ENCODE measurements at places on chromosomes 13 and 19.

GRCh38 chr19:16456652-16457194, 15.0 kb downstream of the EPS15L1 start:
- H3K36me3 ChIP-seq, result no peaks in the 10 kb centered on the region
- H3K27me3 ChIP-seq, result no peaks in the 10 kb centered on the region
- H3K27ac ChIP-seq, result peak overlapping the region; percentile 94
- peak overlapping the region; percentile 44 for H3K4me3 ChIP-seq
- no peak for DNase-seq

- H3K4me3 ChIP-seq, result no peak overlapping the region
- no peaks in the 10 kb centered on the region for H3K27me3 ChIP-seq
- peaks cover 4% of the 10 kb centered on the region for H3K4me1 ChIP-seq
- DNase-seq, result no peak
- no peaks in the 10 kb centered on the region for H3K36me3 ChIP-seq
Measured at GRCh38 chr13:33868343-33868994, 50.5 kb downstream of the RFC3 start.

GRCh38 chr13:95677564-95678266, 776 bp downstream of the DNAJC3 start:
- H3K27me3 ChIP-seq, result no peaks in the 10 kb centered on the region
- H3K27ac ChIP-seq, result peak overlapping the region; percentile 97
- peak overlapping the region; percentile 91 for H3K4me3 ChIP-seq
- H3K36me3 ChIP-seq, result no peaks in the 10 kb centered on the region
- peaks cover 66% of the 10 kb centered on the region for H3K4me1 ChIP-seq

DNA sequence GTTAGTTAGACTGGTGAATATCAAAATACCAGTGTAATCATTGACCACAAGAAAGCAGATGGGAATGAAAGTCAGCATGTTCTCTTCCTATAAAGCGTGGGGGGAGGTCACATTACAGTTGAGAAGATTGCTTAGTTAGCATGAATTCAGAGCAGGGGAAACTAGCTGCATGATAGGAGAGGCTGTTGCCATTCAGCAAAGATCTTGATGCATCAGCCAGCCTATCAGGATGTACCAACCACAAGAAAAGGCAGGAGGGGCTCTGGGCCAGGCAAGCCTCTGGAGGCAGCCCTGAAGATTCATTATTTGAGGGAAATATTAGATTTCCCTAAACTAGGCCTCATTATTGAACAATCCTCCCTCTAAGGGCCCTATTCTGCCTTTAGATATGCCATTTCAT, 5.0 kb upstream of the MTMR6 start:
- no peak overlapping the region for H3K4me3 ChIP-seq
- H3K27me3 ChIP-seq, result peaks cover 10% of the 10 kb centered on the region
- no peak overlapping the region for H3K27ac ChIP-seq
- H3K4me1 ChIP-seq, result no peaks in the 10 kb centered on the region
- H3K36me3 ChIP-seq, result no peaks in the 10 kb centered on the region
- DNase-seq, result no peak

DNA sequence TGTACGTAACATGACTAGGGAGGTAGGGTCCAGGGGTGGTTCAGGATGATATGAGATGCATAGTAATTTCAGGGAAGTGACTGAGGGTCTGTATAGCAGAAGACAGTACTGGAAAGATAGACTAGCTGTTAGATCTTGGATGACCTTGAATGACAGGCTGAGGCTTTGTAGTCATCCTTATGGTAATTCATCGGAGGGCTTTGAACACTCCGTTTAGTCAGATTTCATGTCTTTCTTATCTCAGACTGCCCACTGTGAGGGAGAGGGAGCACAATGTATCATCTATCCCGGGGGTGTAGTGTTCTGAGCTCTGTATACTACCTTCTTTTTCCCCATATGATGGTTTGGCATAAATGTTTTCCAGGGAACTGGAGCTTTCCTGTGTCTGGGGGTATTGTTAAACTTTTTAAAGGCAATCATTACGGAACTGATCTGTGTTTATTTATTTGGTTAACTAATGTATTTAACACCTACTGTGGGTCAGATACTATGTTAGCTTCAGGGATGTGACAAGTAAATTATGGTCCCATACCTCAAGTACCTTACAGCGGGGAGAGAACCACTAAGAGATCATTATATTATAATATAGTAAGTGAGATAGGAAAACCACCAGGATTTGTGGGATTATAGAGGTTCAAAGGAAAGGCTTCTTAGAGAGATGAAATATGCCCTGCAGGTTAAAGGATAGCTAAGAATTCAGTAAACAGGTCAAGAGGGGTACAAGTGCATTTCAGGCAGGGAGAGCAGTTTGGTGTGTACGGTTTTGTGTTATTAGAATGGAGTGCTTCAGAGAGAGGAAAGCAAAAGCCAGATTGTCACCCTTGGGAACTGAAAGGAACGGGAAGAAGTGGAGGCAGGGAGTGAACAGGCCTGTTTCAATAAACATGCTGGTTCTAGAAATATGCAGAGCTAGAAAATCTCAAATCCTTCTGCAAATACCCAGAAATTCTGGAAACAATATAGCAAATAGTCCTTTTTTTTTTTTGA, 164.8 kb upstream of the KL start:
- H3K27me3 ChIP-seq, result no peaks in the 10 kb centered on the region
- H3K4me3 ChIP-seq, result no peak overlapping the region
- DNase-seq, result no peak

GRCh38 chr19:11225172-11225571, 14.2 kb upstream of the ANGPTL8 start:
- no peaks in the 10 kb centered on the region for H3K4me1 ChIP-seq
- no peak overlapping the region for H3K4me3 ChIP-seq
- peak; percentile 67 for DNase-seq

GRCh38 chr13:97654236-97654635, 220.3 kb downstream of the RAP2A start:
- H3K36me3 ChIP-seq, result no peaks in the 10 kb centered on the region
- no peak for DNase-seq
- H3K27ac ChIP-seq, result no peak overlapping the region
- H3K4me3 ChIP-seq, result no peak overlapping the region
- no peaks in the 10 kb centered on the region for H3K4me1 ChIP-seq
- H3K27me3 ChIP-seq, result no peaks in the 10 kb centered on the region
